ENCODE measurements at places on chromosomes 1 and 21.

DNA sequence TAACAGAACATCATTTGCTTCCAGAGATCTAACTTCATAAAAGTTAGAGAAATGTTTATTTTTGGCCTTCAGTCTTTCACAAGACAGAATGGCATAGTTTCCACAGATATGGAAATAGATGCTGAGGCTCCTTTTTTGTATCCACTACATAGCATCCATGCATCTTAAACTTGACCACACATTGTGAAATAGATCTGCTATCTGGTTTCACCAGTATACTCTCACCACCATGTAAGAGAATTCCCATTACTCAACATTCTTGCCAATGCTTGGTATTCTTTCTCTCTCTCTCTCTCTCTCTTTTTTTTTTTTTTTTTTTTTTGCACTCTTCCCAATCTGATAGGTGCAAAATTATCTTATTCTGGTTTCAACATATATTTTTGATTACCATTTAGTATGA is 52.1 kb upstream of the PRMT6 start:
- DNase-seq, result no peak

GRCh38 chr1:57192222-57192621 is 226.4 kb upstream of the C8B start:
- no peak for DNase-seq

- DNase-seq, result no peak
Observed at GRCh38 chr1:198174297-198174696, 17.5 kb downstream of the NEK7 start.

GRCh38 chr1:44598167-44598566 is 76.1 kb downstream of the TMEM53 start:
- no peak for DNase-seq

DNA sequence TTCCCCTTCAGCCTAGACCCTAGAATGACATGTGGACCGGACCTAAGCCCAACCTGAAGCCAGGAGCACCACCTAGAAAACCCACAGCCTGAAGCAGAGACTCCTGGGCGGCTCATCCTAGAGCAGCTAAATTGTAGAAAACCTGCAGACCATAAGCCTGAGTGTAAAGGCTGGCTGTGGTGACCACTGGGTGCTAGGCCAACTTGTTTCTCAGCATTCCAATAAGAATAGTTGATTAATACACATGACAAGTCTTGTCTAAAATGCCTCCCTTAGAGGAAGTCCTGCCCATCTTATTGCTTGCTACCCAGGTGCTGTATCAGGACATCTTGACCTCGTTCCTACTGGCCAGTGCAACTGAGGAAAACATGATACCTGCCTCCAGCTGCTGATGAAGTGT is 23.3 kb upstream of the CASQ2 start:
- DNase-seq, result no peak

All from inflammatory macrophage (primary cell).